Uterus (tissue), 4 donors: ENCODE measurements at places on chromosomes 11 and 22. TPM values are rescaled to one million over a fixed set of nuclear protein-coding genes. Genes with fewer than 3 reads are reported as not detected.

The OR5P2 gene
- total RNA-seq: not detected

DNA sequence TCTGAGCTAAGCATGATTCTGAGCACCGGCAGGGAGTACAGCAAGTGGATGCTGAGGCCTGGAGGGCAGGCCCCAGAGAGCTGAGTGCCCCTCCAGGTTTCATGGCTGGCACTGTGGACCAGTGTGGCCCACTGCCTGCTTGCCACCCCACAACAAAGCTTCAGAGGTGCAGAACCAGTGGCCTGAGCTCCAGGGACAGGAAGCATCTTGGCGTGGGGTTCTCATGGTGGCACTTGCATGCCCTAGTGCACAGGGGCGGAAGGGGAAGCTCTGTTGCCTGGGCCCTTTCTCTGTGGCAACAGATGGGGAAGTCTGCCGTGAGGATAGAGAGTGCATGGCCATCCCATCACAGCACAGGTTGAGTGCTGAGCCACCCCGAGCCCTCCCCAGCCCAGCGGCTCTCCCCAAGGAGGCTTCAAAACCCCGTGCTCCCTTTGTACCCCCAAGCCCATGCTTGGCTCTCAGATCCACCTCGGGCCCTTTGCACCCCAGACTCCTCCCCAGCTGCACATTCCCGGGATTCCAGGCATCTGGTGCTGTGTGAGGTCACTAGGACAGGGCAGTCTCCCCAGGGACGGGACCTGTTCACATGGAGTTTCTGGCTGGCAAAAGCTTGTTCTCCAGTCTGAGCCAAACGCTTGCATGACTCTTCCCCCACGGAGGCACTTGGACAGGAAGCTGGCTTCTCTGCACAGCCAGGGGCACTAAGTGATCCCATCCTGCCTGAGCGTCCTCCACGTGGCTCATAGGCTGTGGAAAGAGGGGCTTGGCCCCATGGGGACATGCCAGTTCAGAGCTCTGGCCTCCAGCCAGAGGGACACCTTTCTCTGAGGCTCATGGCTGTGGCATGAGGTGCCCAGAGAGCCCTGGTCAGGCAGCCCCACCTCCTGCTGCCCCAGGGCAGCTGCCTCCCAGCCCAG lies 4.2 kb downstream of the SLC25A1 start:
- H3K27me3 ChIP-seq: no peaks in the 10 kb centered on the region
- H3K4me1 ChIP-seq: peaks cover 27% of the 10 kb centered on the region
- H3K4me3 ChIP-seq: no peak overlapping the region

DNA sequence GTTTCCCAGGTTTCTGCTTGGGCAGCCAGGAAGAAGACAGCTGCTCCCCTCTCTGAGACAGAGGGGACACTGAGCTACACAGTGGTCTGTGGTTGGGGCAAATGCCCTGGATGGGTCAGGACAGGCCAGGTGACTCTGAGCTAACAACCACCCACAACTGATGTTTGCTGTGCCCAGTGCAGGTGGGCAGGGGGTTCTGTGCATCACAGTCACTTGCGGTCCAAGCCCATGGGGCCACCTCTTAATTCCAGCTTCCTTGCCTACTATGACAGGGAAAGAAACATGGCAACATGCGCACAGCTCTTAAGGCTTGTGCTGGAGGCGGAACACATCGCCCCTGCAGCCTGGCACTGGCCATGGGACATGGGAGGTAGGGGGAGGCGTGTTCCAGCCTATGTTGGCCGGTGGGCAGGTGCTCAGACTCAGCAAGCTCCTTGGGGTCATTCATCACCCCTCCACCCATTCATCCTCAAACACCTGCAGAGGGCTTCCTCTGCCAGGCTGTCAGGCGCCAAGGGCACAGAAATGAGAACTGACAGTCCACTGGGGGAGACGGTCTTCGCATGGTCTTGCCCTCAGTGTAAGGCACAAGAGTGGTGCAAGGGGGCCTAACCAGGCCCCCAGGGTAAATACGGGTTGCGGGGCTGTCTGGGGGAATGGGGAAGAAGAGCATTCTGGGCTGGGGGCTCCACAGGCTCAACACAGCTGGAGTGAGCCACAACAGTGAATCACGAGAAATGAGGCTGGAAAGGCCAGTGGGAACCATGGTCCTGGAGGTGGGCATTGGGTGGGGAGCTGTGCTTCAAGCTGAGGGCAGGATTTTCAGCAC lies 55.6 kb downstream of the ARFGAP3 start:
- no peaks in the 10 kb centered on the region for H3K4me1 ChIP-seq
- no peak overlapping the region for H3K4me3 ChIP-seq
- DNase-seq: no peak
- no peaks in the 10 kb centered on the region for H3K27me3 ChIP-seq
- no peak overlapping the region for H3K27ac ChIP-seq
- H3K36me3 ChIP-seq: no peaks in the 10 kb centered on the region

- DNase-seq: peak; percentile 93
- H3K4me1 ChIP-seq: peaks cover 6% of the 10 kb centered on the region
- H3K4me3 ChIP-seq: peak within 1 kb of the TSS; percentile 54
Measured at GRCh38 chr11:85685820-85686459, at the start of gene CCDC89. TSS of gene CCDC89 (minus strand) at chr11:85686195. CDS start at chr11:85686130, 65 bp downstream.
